ENCODE measurements at places on chromosomes 13 and 19.

- no peak for DNase-seq
Observed at GRCh38 chr19:6694147-6694815, 24.3 kb upstream of the TNFSF14 start.

DNA sequence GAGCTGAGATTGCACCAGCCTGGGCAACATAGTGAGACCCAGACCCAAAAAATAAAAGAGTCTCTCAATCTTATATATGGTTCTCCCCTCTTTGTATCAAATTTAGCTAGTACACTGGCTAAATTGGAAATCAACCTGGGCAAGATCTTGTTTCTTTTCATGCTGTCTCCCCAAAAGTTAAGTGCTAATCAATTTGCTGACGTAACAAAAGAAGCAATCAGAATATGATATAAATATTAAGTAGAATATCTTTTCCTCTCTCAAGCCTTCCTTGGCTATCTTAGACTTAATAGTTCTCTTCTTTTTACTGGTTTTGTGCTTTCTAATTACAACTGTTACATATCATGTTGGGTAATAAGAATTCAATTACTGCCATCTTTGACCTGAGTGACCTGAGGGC, 258.9 kb downstream of the KCNRG start:
- DNase-seq, result no peak

DNA sequence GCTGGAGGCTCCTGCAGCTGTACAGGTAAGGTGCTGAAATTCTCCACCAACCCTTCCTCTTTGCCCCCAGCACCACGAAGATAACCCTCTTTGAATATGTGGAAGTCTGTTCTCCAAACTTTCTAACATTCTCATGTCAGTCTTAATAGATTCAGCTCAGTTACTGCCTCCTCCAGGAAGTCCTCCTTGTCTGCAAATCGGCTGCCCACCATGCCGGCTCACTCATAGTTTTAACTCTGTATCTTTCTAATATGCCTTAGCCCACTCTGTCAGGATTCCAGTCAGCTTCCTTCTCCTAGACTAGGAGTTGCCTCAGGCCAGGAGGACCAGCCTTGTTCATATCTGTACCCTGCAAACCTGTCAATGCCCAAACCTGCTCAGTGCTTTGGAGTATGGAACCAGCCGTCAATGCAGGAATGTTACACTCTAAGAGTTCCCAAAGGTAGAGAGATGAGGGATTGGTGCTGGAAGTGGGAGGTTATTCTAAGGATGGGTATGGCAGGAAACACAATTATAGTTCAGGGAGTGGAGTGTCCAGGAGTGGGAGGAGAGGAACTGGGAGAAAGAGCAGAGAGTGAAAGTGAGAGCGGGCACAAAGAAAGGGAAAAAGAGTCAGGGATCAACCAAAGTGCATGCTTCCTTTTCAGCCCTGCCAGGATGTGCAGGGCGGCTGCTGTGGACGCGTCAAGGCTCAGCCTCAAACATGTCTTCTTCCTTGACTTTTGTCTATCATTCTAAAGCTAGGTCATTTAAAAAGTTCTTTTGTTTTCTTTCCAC, 38.0 kb upstream of the ALOX5AP start:
- no peak for DNase-seq

- DNase-seq, result no peak
Observed at GRCh38 chr13:79448413-79448812, 32.5 kb upstream of the NDFIP2 start.

DNA sequence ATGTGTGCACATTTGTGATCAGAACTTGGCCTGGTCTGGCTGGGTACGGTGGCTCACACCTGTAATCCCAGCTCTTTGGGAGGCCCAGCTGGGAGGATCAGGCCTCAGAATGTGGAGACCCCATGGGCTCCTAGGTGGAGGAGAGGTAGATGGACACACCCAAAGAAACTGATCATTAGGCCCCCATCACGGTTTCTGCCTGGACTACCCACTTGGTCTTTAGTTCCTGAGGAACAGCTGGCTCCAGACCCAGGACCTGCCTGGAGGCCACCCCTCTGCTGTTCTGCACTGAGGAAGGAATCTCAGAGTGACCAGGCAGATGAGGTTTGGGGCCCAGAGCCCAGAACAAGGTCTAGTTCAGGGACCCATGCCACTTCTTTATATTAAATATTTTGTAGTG, 1.5 kb downstream of the CBLC start:
- no peak for DNase-seq

DNA sequence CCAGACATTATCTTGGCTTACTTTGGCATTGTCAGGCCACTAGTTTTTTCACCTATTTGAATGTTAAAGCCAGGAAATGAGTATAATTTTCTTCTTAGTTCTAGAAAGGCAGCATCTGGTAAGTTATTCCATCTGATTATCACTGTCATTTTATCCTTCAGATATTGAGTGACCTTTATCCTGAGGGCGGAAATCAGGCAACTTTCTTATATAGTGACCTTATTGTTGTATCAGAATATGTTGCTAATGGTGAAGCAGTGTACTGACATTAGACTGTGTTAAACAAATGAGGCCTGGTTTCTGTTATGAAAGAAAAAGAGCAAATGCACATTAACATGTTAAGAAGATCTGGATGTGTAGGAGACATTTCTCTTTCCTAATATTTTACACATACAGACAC, 5.4 kb upstream of the NDFIP2 start:
- no peak for DNase-seq

GRCh38 chr19:49340865-49341718, 5.9 kb downstream of the CD37 start:
- no peak for DNase-seq

DNA sequence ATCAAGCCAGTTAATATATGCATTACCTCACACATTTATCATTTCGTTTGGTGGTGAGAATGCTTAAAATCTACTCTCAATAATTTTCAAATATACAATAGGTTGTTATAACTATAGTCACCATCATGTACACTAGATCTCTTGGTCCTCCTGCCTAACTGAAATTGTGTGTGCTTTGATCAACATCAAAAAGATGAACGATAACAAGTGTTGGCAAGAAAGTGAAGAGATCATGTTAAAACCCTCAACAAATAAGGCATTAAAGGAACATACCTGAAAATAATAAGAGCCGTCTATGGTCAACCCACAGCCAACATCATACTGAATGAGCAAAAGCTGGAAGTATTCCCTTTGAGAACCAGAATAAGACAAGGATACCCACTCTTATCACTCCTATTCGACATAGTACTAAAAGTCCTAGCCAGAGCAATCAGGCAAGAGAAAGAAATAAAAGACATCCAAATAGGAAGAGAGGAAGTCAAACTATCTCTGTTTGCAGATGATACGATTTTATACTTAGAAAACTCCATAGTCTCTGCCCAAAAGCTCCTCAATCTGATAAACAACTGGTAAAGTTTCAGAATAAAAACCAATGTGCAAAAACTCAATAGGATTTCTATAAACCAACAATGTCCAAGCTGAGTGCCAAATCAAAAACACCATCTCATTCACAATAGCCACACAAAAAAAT, 27.9 kb upstream of the OR10H1 start:
- no peak for DNase-seq

DNA sequence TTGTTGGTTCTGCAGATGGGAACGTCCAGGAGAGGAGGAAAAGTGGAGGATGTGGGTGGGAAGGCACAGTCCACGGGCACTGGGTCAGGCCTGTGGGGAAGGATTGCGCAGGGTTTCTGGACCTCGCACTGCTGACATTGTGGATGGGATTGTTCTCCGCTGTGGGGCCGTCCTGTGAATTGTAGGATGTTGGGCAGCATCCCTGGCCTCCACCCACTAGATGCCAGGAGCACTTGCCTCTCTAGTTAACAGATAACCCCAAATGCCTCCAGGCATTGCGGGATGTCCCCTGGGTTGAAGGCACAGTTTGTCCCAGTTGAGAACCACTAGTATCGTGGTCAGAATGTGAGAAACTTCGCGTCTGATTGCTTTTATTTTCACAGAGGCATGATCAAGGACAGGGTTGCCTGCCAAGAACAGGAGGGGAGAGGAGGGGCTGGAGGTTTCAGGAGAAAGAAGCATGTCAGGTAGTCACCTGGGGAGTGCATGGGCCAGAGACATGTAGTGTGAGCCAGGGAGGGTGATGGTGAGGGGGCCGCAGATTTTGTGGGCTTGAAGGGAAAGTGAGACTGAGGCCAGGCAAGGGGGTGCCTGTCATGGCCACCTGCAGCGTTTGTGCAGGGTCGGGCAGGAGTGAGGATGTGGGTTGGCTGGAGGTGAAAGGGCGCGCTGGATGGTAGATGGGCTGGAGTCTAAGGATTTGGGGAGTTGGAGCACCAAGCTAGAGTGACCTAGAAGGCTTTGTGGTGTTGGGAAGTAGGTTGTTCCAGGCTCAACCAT, 3.2 kb downstream of the ZNF628 start:
- no peak for DNase-seq

DNA sequence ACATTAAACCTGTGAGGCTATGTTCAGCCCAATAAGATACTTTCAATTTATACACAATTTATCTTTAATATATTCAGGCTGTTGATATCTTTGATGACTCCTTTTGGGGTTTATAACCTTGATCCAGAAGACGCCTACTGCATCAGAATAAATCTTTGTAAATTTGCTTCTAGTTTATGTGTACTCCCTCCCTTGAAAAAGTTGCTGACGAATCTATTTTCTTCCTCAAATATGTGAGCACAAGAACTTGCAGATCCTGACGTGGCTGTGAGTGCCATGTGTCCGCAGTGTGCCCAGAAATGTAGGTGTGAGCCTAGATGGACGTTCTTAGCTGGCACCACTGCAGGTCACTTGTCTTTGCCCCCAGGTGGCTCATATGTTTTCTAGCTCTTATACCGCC, 60.6 kb upstream of the TPP2 start:
- no peak for DNase-seq

GRCh38 chr13:95624020-95624419, 20.5 kb downstream of the DZIP1 start:
- DNase-seq, result no peak

- no peak for DNase-seq
Observed at GRCh38 chr13:40974460-40975407, 44.4 kb downstream of the ELF1 start.

- no peak for DNase-seq
Observed at GRCh38 chr19:33064792-33065550, at the start of gene RHPN2. TSS of gene RHPN2 (minus strand) at chr19:33064888. CDS start at chr19:33064852, 36 bp downstream.

GRCh38 chr13:41608839-41609177, 151.5 kb downstream of the RGCC start:
- DNase-seq, result no peak

GRCh38 chr13:77000475-77000874, 8.6 kb downstream of the CLN5 start:
- DNase-seq, result no peak

All from esophagus squamous epithelium (tissue), 5 donors.